ENCODE measurements at places on chromosomes 5 and 9.

GRCh38 chr5:125484742-125485641, 738.6 kb upstream of the ZNF608 start:
- DNase-seq: no peak

DNA sequence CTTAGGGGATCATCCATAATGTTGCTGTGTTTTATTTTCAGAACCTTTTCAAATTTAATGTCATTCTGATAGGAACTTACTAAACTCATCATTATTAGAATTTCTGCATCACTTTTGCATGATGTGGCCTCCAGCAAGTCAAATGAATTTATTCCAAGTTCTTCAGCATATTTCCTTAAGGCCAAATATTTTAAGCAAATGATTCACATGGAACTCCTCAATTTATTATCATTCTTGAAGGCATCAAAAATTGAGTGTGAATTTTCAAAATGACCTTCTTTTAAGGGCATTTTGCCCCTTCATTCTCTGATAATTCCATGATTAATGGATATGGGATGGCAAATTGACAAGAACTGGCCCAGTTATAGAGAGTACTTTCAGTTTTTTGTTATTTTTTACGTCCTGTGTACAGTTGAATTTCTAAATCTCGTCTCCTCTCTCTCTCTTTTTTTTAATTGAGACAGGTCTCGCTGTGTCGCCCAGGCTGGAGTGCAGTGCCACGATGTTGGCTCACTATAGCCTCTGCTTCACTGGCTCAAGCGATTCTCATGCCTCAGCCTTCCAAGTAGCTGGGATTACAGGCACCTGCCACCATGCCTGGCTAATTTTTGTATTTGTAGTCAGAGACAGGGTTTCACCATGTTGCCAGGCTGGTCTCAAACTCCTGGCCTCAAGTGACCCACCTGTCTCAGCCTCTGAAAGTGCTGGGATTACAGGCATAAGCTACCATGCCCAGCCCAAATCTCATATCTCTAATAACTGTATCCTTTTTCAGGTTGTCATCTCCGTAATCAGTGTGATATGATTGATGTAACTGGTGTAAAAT, 29.1 kb downstream of the GPR21 start:
- no peak for DNase-seq

DNA sequence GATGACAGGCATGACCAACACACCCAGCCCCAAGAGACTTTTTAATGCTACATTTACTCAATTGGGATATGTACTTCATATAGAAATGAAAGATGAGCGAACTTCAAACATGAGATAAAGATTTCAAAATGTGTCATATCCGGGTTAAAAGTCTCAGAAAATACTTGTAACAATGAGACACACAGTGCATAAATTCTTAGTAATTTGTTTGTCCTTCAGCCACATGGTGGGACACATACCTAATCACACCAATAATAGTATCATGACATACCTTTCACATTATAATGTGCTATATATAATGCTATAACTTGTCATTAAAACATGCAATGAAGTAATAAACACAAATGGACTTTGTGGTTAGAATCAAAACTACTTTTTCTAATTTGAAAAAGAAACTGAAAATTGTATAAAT, 204.7 kb upstream of the RFX3 start:
- DNase-seq: no peak

GRCh38 chr9:72354704-72355103, 10.3 kb downstream of the ZFAND5 start:
- DNase-seq: no peak

- DNase-seq: peak; percentile 22
Observed at GRCh38 chr9:4678679-4679267, 596 bp upstream of the CDC37L1 start.

- DNase-seq: no peak
Observed at GRCh38 chr9:135976531-135976930, 15.4 kb upstream of the UBAC1 start.

- no peak for DNase-seq
Observed at GRCh38 chr5:151492729-151493128, 45.3 kb downstream of the SLC36A1 start.

- DNase-seq: no peak
Observed at GRCh38 chr9:26947736-26948135, 694 bp upstream of the PLAA start.

DNA sequence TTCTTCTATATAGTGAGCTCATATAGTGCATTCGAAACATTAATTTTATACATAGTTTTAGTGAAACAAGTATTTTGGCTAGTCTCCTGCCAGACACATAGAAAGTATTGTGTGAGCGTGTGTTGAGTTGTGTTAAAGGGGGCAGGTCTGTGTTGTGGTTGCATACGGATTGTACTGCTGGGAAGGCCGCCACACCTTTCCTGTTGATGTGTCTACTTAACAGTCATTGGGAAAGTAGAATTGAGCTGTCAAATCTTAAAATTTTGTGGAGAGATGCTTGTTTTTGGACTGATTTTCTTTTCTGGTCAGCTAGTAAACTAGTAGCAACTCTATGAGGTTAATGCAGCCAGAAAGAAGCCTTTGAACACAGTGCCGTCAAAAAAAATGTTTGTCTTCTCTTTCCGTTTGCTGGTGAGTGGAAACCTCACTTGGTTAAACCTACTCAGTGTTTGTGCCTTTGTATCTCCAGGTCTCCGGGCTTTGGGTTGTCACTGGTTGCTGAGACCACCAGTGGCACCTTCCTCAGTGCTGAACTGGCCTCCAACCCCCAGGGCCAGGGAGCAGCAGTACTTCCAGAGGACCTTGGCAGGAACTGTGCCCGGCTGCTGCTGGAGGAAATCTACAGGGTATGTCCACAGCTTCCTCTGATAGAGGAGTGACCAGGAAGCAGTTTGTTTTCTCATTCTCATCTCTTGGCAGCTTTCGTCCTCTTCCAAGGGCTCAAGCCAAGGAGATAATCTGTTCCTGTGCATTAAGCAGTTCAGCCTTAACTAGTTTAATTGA, 51.5 kb downstream of the RCL1 start:
- no peak for DNase-seq

DNA sequence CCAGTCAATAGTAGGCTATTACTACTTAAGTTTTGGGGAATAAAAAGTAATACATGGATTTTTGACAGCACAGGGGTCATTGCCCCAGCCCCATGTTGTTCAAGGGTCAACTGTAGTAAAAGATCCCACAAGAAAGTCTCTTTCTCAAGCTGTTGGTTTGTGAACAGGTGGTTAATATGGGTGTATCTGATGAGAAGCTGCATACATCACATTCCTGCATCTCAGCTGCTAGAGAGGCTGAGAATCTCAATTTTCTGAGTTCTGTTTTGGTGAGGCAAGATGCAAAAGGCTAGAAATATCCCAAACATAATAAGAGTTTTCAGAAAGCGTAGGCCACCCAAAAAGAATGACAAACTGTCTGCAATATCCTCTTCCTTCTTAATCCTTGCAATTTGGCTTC, 76.8 kb upstream of the DAPK1 start:
- no peak for DNase-seq

DNA sequence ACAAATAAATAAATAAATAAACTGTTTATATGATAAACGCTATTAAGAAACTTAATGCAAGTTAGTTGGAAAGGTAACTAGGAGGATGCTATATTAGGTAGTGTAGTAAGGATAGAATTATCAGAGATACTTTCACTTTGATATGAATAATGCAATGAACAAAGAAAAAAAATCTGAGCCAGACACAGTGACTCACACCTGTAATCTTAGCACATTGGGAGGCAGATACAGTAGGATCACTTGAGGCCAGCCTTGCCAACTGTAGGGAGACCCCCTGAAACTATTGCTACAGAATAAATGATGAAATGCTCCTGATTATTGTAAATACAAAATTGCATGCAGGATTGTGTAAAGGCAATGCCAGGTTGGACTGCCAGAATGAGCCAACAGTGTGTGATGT, 109.2 kb downstream of the ANXA2R start:
- DNase-seq: no peak

DNA sequence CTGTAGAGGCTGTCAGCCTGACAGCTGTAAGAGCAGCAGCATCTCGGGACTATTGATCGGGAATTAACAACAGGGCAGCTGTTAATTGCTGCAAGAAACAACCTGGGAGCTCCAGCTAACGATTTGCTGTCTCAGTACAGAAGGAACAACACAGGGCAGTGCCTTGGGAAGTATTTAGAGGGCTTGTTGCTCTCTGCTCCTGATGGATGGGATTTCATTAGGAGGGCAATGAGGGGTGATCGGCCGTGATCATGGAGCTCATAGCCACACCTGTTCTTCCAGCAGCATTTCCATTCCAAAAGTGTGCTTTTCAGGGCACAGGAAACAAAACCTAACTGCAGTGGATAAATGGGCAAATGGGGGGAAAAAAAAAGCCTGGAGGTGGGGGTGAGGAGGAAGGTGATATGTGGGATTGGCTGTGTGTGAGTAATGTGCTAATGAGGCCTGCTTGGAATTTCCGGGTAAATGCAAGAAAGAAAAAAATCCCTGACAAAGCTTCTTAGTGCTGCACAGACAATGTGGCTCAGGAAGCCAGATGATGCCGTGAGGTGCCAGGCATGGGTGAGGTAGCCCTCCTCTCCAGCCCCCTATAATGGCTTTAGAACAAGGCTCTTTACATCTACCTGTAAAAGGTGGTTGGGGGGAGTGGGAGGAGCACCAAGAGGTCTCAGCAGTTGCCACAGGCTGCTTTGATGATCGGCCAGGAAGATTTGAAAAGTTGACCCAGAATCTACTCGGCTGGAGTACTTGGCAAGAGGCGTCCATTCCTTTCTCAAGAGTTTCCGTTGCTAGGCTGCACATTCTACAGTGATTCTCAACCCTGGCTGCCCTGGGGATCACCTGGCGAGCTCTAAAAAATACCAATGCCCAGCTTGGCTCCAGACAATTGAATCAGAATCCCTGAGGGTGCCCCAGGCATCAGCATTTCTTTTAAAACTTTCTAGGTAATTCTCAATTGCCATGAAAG, 139.5 kb upstream of the KLF9 start:
- DNase-seq: no peak

GRCh38 chr9:77291714-77292113, 114.4 kb downstream of the VPS13A start:
- DNase-seq: no peak

DNA sequence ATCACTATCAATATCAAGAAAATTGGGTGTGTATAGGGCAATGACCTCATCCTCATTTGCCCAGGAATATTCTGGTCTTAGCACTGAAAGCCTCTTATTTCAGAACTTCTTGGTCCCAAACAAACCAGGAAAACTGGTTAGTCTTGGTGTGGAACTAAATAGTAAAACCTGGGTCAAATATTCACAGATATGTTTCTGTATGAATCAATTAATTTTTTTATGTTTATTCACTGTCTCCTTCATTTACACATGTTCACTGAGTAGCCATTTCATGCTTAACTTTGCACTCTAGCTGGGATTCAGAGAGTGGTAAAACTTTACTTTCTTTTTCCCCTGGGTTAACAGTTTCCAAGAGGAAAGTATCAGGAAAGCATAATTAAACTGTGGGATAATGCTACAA, 113.7 kb upstream of the PAPPA start:
- DNase-seq: no peak

DNA sequence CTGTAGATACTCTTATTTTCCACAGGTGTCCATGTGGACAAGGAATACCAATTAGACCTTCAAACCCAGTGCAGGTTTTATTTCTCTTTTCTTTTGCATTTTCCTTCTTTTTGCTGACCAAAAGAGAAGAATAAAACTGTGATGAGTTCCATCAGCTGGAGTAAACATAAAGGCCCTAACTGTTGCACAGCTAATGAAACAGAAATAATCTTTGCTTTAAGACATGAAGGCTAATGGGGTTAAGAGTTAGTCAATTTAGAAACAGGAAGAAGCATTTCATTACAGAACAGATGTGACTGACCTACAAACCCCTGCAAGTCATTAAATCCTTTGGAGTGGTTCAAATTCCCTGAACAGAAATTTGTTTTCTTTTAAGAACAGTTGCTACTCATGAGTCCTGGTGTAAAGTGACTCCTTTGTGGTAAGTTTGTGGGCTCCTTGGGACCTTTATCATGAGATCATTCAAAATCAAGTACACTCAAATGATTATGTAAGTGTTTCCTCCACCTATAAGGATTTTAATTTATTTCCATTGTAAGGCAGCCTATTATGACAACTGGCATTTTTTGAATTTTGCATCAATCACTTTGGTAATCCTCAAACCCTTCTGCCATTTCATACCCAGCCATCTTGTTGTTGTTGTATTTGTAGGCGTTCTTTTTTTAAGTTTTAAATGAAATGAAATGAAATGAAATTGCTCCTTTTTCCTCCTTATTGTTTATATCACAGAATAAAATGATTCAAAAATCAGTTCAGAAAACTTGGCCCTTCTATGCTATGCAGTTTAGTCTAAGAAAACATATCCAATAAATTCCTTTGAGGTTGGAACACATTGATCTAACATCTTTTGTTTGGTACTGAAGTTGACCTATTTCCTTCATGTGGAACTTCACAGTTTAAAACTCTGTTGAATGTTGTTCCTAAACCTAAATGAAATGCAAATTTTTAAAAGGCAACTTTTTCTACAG, 1.3 kb downstream of the MINAR2 start:
- DNase-seq: no peak

DNA sequence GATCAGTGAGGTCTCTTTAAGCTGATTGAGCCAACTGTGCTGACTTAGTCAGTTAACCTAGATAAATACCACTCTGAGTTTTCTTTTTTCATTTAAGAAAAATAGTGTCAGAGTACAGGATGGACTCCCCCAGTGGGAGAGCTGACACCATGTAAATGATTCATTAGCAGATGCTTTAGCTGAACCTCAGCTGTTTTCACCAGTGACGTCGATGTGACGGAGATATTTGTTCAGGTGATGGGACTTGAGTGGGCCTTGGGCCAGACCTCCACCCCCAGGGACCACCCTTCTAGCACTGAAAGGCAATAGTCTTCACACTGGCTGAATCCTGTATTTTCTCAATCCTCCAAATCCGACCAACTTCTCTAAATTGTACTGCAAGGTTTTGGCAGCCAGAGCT, 196.1 kb downstream of the GAS1 start:
- no peak for DNase-seq

GRCh38 chr5:145396888-145397287, 438.3 kb downstream of the PRELID2 start:
- DNase-seq: no peak

DNA sequence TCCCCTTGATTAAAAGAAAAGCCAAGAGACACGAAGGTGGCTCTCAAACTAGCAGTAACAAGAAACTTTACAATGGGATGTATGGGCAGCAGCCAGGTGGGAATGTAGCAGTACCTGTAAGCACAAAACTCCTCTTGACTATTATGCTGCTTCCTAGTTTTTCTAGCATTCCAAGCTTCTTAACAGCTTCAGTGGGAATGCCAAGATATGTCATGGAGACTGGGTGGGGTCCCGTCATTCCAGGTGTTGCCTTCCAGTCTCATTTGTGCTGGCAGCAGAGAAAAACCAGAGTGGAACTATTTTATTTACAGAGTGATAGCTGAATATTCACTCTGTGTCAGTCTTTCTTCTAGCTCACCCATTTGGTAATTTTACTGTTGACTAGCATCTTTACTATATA, 236.6 kb downstream of the ARL15 start:
- no peak for DNase-seq

Data from CD4-positive, alpha-beta T cell treated with Interleukin-6 at 100 ng/mL for 8 hours (primary cell).